ENCODE measurements at places on chromosomes 12 and 14.
A peak's percentile ranks its signal among the peaks of the same experiment; 100 is the strongest.

- DNase-seq, result no peak
Observed at GRCh38 chr12:109291117-109291516, 18.0 kb downstream of the FOXN4 start.

GRCh38 chr12:90773491-90773890 is 181.5 kb downstream of the CCER1 start:
- no peak for DNase-seq

DNA sequence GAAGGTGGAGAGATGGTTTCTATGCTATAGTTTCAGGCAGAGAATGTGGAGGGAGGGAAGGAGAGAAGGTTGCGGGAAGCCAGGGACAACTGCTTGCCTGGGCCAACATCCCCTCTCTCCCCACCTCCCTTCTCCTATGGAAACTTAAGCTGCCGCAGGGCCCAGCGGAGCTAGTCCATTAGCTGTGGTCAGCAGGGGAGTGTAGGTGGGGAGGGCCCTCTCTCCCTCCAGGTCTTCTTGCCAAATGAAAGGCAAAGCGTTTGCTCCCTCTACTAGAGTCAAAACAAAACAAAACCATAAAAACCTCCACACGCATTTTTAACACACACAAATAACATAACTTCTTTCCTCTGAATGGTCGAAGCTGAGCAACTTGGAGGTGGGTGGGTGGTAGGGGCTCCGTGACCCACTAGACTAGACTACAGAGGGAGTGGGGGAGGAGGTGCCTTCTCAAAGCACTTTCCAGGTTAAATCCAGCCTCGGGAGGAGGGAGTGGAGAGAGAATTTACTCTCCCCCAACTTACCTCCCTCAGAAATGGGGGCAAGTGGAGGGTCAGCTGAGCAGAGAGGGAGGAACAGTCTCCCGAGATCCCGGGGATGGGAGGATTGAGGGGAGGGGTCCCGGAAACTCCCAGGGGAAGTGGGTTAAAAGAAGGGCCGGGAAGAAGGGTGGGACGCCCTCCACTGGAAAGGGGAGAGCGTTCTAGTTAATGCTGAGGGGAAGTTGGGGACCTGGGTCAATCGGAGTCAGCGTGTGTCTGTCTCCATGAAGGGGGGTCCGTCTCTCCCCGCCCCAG is 4.6 kb upstream of the CACNB3 start:
- DNase-seq, result no peak

GRCh38 chr12:131042834-131043245 is 89.1 kb downstream of the ADGRD1 start:
- DNase-seq, result no peak

DNA sequence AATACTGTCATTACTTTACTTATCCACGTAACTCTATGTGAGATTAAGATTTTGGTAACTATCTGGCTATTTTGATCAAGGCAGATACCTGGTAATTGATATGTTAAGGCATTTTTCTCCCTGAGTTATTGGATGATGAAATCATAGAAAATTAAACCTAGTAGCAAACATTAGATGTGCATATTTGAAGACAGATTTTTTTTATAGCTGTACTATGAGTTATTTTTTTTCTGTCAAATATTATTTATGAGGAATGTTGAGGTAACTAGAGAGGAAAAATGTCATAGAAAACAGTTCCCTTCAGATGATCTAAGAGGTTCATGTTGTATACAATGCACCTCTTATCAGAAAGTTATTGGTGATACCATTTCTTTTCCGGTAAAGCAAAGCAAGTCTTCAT is 64.9 kb upstream of the SLC38A2 start:
- DNase-seq, result no peak

DNA sequence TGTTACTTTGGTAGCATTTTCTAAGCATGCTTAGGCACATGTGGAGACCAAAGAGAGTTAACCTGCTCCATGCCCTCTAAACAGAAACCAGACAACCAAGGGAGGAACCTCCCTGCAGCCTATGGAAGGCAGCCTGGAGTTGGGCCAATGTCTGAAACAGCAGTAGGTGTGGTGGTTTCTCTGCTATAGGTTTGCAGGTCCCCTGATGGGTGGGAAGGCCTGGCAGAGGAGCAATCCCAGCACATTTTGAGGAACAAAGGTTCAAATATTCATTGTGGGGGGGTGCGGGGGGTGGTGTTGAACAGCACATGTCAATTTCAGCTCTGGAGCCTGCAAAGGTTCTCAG is 65.4 kb downstream of the DACT1 start:
- no peak for DNase-seq

DNA sequence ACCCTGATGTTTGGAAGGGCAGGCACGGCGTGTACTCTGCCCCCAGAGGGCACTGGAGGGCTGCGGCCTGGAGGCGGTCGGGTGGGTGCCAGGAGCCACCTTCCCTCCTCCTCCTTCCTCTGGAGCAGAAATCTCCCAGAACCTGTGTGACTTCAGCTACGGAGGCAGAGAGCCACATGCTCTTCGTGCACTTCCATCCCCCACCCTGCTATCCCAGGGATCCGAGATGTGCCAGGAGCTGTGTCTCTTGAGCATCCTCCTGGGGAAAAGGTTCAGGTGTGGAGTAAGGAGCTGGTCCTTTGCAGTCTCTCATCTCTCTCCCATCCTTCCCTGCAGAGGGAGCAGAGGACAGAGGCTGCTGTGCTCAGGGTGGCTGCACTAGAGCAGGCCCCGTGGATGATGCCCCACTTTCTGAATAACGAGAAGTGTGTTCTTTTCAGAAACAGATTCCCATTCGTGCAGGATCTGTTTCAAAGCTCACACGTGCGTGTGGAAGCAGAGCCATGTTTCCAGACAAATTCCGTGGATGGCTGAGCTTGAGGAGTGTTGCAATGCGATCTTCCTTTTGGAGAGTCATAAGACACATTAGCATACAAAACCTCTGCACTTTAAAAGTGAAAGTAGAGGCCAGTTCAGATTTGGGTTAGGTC is 162.9 kb downstream of the ADGRD1 start:
- DNase-seq, result peak; percentile 19

DNA sequence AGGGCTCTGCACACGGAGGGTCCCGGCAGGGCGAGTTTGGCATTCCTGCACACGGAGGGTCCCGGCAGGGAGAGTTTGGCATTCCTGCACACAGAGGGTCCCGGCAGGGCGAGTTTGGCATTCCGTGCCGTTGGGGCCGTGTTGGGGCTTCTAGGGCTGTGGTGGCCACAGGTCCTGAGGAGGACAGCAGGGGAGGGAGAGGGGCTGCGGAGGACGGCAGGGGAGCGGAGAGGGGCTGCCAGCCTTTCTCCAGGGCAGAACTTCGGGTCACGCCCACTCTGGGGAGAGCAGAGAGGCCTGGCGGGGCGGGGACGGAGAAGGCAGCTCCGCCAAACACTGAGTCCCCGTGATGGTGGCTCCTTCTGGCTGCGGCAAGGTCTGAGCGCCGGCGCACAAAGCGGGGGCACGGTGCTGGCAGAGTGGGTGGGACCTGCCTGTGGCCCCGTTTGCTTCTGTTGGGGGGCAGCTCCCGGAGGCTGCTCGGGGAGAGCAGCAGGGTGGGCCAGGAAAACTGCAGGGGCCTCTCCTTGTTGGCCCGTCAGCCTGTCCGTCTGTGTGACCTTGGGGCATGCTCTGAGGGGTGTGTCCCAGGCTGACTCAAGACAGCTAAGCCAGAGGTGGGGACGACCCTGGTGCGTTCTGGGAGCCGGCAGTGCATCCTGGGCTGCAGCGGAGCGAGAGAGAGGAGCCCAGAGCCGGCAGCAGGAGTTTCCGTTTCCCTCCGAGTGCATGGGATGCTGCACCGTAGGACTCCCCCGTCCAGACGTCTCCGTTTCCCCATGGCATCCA is 60.2 kb downstream of the LRCOL1 start:
- DNase-seq, result no peak

- DNase-seq, result peak; percentile 77
Observed at GRCh38 chr14:33811721-33812120, 139.2 kb downstream of the EGLN3 start.

GRCh38 chr12:30146561-30146960 is 362.8 kb upstream of the TMTC1 start:
- no peak for DNase-seq

DNA sequence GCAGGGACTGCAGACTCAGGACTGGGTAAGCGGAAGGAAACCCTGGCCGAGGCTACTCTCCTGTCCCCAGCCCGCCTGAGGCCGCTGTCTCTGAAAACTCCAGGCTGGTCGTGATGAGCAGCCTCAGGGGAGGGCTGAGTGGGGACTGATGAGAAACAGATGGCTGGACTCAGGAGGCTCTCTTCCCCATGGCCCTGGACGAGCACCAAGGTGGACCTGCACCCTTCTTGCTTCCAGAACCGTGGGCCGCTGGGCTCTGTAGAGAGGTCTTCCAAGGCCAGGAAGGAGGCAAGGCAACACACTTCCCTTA is 1.1 kb downstream of the TEX22 start:
- no peak for DNase-seq

DNA sequence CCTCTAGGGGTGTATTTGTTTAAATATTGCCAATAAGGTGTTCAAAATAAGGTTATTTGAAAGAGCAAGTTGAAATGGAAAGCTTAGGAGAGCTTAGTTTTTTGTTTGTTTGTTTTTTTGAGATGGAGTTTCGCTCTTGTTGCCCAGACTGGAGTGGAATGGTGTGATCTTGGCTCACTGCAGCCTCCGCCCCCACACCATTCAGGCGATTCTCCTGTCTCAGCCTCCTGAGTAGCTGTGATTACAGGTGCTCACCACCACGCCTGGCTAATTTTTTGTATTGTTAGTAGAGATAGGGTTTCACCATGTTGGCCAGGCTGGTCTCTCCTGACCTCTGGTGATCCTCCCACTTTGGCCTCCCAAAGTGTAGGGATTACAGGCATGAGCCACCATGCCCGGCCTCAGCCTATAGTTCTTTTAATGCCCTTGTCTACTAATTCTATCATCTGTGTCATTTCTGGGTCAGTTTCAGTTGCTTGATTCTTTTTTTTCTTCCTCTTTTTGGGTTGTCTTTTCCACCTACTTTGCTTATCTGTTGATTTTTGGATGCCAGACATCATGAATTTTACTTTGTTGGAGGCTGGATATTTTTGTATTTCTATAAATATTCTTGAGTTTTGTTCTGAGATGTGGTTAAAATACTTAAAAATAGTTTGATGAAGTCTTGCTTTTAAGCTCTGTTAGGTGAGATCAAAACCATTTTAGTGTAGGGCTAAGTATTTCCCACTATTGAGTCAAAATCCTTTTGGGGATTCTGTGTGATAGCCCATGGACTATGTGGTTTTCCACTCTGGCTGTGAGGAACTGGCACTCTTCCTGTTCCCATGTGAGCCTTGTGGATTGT is 18.7 kb downstream of the RCOR1 start:
- no peak for DNase-seq

DNA sequence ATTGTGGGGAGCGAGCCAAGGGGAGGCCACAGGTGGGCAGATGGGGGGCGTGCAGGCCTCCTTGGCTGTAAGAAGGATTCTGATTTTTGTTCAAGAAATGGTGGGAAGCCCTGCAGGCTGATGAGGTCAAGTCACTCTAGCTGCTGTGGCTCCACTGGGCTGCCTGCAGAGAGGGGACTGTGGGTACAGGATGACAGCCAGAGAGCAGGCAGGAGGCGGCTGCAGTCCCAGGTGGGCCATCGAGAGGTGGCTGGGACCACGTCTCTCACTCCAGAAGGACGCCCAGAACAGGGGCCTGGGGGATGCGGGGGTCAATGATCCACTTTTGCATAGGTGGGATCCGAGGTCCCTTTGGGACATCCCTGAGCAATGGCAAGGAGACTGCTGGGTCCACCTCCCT is 9.1 kb downstream of the NCOR2 start:
- no peak for DNase-seq

DNA sequence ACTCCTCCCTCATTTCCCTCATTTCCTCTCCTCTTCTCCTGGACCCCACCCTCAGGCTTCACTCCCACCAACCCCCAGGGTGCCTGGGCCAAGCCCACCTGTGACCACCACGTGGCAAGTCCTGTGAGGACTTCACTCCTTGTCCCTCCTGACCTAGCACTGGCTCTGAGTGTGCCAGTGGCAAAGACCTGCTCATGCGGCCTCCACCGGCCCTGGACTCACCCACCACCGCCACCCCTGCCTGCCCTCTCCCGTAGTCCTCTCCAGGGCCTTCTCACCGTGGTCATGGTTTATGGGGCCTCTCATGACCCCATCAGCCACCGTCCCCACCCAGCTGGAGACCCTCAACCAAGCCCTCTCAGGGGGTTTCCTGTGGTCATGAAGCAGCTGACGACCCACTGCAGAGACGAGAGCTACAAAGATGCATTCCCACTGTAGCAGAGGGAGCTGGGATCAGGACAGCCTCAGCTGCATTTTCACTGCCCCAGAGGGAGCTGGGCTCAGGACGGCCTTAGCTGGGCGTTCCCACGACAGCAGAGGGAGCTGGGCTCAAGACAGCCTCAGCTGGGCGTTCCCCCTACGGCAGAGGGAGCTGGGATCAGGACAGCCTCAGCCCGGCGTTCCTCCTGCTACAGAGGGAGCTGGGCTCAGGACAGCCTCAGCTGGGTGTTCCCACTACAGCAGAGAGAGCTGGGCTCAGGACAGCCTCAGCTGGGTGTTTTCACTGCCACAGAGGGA is 3.2 kb upstream of the C14orf180 start:
- DNase-seq, result no peak

DNA sequence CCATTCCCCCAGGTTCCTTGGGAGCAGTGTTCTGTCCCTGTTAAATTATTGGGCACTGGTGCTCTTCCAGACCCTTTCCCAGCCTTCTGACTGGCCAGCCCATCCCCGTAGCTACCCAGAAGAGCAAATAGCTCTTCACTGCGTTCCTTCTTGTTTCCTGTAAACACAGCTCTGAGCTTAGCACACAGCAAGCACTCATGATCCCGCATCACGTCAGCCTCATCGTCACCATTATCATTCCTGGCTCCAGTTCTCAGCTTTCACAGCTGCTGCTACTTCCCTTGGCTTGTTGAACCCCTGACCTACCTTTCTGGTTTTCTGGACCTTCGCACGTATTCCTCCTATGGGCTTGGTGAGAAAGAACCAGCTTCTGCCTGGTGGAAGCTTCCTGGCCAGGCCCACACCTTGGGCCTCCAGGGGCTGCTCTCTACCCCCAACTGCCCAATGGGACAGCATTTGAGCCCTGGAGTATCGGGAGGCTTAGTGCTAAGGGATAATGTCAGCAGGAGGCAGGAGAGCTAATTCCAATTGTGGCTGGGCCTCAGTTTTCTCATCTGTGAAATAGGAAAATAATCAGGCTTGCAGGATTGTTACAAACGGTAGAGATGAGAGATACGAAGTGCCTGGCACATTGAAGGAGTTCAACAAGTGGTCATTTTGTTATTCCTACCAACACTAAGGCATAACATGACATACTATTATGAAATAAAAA is 22.6 kb upstream of the PAPOLA start:
- no peak for DNase-seq

GRCh38 chr12:726281-727140 is 25.9 kb upstream of the WNK1 start:
- DNase-seq, result no peak

DNA sequence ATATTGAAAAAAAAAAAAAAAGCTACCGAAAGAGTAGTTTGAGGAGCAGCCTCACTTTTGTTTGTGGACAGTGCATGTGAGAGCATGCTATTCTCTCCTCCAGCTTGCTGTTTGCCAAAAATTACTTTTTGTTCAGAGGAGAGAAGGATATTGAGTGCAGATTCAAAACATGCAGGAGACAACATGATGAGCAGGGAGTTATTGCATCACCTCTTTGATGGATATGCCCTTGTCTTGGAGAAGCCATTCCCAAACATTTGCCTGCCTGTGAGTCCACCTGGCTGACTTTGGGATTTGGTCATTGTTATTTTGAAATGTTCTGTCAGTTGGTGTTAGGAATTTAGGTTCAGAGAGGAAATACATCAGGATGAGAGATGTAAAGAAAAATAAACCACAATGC is 2.4 kb downstream of the C12orf75 start:
- DNase-seq, result no peak

GRCh38 chr14:50272498-50272897 is 39.5 kb downstream of the L2HGDH start:
- DNase-seq, result peak; percentile 18

Data from hematopoietic multipotent progenitor cell treated with erythropoietin and hydrocortisone succinate and interleukin-3 and kit ligand, for 8 days (in vitro differentiated cells).